ENCODE measurements at places on chromosomes 5 and 9. TPM values are rescaled to one million over a fixed set of nuclear protein-coding genes. Genes with fewer than 3 reads are reported as not detected.

- DNase-seq = no peak
Measured at GRCh38 chr5:171852255-171852681, 66.7 kb downstream of the SMIM23 start.

SLC46A2 gene
- total RNA-seq = not detected

ANXA2R gene
- total RNA-seq = 10.4 TPM

C9orf50 gene
- not detected for total RNA-seq

- DNase-seq = no peak
Measured at GRCh38 chr5:131671994-131672655, 37.1 kb upstream of the RAPGEF6 start.

DNA sequence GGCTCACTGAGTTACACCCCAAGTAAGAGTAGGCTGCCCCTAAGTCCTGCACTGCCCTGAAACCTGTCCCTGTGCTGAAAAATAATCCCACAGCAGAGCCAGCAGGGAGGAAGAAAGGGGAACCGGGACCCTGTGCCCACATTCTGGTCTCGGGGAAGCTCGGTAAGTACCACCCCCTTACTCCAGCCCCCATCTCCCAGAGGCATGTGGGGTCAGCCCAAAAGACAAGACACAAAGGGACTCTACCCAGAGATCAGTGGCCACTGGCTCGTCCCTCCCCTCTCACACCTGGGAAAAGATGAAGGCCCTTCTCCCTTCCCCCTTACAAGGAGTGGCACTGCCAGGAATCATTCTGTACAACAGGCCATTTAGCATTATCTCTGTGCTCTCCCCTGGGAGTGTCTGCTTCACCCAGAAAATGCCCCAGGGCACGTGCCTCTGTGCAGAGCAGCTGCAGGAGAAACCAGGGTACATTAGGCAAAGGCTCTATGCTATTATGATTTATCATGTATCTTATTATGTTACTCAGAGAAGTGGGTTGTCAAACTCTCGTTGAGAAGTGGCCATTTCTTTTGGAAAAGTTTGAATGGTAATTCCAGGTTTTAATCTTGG, 71.3 kb downstream of the NDFIP1 start:
- DNase-seq = no peak

CCDC112 gene
- 1.5 TPM for total RNA-seq

DNA sequence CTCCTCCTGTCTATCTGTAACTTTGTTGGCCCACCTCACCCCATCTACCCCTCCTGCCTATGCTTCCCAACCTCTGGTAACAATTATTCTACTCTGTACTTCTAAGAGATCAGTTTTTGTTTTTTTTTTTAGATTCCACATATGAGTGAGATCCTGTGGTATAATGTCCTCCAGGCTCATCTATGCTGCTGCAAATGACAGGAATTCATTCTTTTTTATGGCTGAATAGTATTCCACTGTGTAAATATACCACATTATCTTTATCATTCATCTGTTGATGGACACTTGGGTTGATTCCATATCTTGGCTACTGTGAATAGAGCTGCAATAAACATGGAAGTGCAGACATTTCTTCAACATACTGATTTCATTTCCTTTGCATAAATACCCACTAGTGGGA, 8.0 kb upstream of the NPR2 start:
- DNase-seq = no peak

DNA sequence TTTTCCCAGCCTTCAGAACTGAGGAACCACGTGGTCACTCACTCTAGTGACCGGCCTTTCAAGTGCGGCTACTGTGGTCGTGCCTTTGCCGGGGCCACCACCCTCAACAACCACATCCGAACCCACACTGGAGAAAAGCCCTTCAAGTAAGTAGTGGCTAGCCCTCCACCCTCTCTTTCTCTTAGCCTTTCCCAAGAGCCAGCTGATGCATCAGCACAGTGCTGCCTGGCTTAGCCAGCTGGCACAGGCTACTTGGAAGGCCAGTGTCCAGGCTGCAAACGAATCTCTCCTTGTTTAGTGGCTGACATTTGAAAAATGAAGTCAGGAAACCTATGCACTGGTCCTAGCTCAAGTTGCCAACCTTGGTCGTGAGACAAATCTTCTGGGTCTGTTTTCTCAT, 91.1 kb downstream of the PRDM6 start:
- DNase-seq = no peak

DNA sequence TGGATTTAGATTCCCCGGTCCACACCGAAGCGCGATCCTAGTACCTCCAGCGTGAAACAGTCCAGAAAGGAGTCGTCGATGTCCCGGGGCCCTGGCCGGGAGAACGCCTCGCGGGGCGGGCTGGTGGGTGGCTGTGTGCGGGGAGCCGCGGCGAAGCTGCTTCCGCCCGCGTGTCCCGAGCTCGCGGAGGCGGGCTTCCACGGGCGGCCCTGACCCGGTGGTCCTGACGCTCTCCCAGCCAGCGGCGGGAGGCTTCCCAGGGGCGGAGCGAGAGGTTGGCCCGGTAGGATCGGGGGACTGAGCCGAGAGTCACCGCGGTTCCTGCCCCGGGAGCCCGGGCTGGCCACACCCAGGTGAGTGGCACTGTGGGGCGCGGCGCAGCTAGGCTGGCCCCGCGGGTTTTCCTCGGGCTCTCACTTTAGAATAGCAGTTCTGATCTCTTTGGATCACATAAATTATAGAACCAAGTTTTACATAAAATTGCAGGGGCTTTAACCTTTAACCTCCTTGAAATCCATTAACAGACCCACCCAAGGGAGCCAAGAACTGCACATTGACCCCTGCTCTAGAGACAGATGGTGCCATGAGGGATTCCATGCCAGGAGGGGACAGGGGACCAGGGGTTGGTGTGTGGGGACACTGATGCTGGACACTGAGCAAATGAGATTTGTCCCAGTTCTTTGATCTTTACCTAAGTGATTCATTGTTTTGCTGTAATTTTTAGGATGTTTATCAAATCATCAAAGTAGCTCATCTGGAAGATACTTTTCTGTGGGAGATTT, 29.2 kb upstream of the IL31RA start:
- peak; percentile 6 for DNase-seq

DNA sequence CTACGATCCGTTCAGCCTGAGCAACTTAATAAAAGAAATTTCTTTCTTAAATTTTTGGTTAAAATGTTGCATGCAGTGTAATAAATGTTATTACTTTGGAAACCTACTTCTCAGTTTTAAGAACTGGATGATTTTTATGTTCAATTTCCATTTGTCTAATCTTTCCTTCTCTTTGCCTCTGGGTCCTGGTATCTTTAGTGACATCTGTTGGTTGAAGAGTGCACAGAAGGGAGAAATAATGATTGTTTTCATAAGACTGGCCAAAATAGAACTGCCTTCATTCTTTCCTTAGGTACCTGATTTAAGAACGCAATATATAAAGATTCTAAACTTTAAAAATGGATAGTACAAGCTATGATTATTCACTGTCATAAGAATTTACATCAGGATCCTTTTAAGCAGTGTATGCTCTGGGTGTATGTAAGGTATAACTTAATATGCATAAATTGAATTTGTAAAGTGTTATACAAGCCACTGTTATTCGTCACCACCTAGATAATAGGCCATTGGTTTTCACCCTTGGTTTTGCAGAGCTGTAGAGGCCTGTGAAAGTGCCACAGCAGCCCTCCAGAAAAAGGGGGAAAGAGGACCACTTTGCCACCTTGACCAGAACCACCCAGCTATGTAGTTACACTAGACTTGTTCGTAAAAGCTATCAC, 82.8 kb upstream of the TLX3 start:
- DNase-seq = no peak

ABHD17B gene
- total RNA-seq = 16.5 TPM

SOX30 gene
- total RNA-seq = 0.11 TPM

DNA sequence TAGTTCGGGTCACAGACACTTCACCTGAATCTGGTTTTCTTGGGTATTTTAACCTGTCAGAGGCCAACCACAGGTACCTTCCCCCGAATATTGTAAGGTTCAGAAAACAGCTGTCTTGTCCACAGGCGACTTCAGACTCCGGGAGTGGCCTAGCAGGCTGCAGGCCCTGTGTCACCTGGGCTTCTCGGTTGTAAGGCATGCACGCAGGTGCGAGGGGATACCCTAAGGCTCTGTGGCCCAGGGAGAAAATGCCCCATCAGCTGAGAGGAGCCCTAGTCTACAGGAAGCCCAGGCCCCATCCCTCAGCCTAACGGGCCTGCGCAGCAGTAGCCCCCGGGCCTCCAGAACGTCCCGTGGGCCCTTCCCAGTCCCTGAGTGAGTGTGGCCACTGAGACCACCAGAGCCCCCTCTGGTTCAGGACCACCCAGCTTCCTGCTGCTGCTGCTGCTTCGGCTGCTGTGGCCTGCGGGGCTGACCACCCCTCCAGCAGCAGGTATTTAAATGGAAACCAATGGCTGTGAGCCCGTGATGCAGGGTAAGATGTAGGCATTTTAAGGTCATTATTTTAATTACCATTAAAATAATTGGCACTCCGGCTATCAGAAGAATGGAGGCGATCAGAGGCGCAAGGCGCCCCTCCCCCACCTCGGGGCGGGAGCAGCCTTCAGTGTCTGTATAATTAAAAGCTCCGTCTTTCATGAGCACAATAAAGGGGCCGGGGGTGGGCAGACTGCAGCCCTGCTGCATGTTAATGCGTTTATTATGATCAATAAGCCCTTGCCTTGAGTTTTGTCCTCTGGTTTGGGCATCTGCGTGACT, 65.4 kb downstream of the PSMB7 start:
- DNase-seq = no peak

CCNJL gene
- total RNA-seq = not detected

DNA sequence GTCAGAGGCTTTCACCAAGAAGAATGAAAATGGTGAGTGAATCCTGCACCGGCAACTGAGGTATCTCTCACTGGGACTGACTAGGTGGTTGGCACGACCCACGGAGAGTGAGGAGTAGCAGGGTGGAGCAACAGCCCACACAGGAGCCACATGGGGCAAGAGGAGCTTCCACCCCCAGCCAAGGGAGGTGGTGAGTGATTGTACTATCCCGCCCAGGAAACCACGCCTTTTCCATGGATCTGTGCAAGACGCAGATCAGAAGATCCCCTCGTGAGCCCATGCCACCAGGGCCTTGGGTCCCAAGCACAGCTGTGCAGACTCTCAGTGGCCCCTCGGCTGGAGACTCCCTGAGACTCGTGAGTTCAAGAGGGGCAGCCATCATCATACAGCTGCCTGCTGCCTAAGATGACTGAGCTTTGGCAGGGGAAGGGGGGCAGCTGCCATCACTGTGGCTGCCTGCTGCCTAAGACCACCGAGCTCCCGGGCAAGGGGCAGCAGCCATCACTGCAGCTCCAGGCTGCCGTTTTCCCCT, 229.5 kb downstream of the AP3B1 start:
- DNase-seq = no peak

DNA sequence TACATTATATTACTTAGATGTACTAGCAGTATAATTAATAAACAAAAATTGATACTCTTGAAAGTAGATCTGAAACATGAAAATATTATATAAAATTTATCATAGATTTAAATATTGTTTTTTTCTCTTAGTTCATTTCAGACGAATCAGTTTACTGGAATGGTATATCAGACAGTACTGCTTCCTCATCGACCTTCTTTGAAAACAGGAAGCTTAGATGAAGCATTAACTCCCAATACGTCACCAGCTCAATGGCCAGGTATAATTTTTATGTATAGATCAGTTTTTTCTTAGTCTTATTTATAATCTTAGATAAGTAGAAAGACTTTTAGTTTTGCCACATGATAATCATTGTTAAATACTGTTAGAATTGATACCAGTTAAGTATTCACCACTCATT, 106.3 kb downstream of the DMXL1 start:
- DNase-seq = no peak

- DNase-seq = peak; percentile 8
Measured at GRCh38 chr5:96427824-96428223, 5.2 kb downstream of the PCSK1 start.

ZNF608 gene
- total RNA-seq = not detected

DNA sequence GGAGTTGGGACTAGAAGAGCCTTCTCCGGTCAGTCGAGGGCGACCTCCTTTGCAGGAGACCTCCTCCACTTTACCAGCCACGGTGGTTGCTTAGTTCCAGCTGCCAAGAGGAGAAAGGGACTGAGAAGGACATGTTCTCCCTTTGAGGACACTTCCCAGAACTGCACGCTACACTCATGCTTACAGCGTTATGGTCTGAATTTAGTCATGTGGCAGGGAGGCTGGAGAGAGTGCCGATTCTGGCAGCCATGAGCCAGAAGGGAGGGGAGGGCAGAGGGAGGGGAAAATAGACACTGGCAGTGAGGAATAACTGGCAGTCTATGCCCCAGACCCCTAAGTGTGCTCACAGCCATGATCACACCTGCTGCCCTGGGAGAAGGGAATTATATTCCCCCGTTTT, 47.8 kb downstream of the TSPAN17 start:
- no peak for DNase-seq

- DNase-seq = no peak
Measured at GRCh38 chr5:54415896-54416601, 39.5 kb upstream of the HSPB3 start.

DNA sequence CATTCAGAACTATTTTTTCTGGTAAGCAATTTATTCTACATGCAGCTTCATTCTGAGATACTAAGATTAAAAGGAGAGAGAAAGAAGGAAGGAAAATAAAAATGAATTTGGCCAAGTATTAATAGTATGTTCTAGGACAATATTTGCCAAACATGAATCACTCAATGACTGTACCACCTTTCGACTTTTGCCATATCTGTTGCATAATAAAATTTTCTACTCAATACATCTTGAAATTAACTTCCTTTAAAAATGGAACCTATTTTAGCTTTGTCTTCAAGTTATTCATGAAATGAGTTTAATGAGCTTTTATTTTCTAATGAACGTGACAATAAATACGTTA, 111.8 kb downstream of the MARCHF3 start:
- no peak for DNase-seq

GRCh38 chr9:99241106-99241505, 19.0 kb downstream of the SEC61B start:
- no peak for DNase-seq

- no peak for DNase-seq
Measured at GRCh38 chr5:44546286-44546685, 157.1 kb upstream of the FGF10 start.

DNA sequence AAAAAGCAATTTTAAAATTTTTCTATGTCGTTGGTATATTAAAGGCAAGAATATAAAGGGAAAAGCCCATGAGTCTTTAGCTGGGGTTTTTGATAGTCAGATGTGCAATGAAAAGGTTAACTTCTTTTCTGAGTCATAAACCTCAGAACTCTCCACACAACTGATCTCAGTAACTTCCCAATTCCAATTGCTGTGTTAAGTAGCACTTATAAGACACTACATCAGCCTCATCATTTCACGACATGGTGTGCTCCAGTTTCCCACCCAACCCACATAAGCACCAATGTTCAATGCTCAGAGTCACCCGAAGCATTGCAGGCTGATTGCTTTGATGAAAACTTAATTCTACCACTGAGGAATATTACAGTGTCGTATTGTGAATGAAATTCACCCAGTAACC, 155.8 kb downstream of the TSSK1B start:
- DNase-seq = peak; percentile 47

Data from activated CD8-positive, alpha-beta T cell treated with anti-CD3 and anti-CD28 coated beads for 36 hours (primary cell).